ENCODE measurements at places on chromosomes 4 and X. TPM values are rescaled to one million over a fixed set of nuclear protein-coding genes. Genes with fewer than 3 reads are reported as not detected.

Gene GASK1B
- polyA plus RNA-seq = 10.0 TPM

Gene PNMA6A
- 3.4 TPM for polyA plus RNA-seq

DNA sequence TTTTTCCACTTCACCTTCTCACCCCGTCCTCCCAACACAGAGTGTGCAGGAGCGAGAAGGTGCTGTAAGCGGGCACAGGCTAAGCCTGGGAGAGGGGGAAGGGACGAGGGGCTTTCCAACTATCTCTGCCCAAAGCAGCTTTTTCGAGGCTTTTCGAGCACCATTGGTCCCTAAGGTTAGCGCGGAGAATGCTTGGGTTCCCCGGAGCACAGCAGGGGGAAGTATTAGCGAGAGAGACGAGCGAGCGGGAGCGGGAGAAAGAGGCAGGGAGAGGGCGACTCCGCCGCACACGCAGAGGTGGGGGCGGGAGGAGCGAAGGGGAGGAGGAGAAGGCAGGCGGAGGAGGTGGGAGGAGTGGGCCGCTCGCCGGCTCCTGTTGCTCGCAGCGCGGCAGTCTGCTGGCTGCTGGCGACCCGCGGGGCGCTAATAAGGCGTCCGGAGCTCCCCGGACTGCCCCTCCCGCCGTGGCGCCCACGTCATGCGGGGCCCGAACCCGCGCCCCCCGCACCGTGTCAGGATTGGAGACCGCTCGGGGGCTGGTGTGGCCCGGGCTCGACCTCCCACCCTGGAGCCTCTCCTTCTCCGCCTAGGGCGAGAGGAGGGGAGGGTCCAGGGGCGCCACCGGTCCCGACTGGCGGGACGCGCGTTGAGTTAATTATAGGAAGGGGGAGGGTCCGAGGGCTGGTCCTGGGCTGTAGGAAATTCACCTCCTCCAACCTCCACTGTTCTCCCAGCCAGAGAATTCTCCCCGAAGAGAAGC is at the start of gene ADAMTS3:
Gene ADAMTS3 (minus strand): TSS at position 263 of the 760 bp plus-strand sequence. CDS start 459 bp downstream, outside the sequence.
- DNase-seq = peak; percentile 77

Gene SSX4
- not detected for polyA plus RNA-seq

DNA sequence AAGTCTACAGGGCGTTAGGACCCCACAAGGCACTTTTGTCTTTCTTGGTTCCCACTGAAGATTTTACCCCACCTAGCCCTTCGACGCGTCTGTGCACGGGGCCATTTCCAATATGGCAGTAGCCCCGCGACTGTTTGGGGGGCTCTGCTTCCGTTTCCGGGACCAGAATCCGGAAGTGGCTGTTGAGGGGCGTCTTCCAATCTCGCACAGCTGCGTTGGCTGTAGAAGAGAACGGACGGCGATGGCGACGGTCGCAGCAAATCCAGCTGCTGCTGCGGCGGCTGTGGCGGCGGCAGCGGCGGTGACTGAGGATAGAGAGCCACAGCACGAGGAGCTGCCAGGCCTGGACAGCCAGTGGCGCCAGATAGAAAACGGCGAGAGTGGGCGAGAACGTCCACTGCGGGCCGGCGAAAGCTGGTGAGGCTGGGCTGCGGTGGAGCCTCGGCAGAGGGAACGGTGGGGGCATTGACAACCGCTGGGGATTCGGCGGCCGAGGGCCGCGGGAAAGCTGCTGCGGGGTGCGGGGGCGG is at the start of gene USP11:
Gene USP11 (plus strand): TSS at position 207 of the 530 bp plus-strand sequence. CDS start 35 bp downstream, at position 242.
- DNase-seq = peak; percentile 62

GRCh38 chr4:6056976-6057766 is 38.9 kb upstream of the C4orf50 start:
- no peak for DNase-seq

Gene PPEF2
- not detected for polyA plus RNA-seq

Gene CT47A1
- polyA plus RNA-seq = not detected

Gene AMBN
- not detected for polyA plus RNA-seq

Gene PPP1R2C
- polyA plus RNA-seq = not detected

GRCh38 chr4:130044788-130045531 is 949.0 kb downstream of the C4orf33 start:
- no peak for DNase-seq

GRCh38 chr4:7818399-7818911 is 121.2 kb downstream of the AFAP1 start:
- peak; percentile 59 for DNase-seq

Gene USP51
- 0.76 TPM for polyA plus RNA-seq

Gene ENPEP
- 1.3 TPM for polyA plus RNA-seq

Gene RPA4
- polyA plus RNA-seq = 0.19 TPM

GRCh38 chrX:145735036-145735435 is 82.6 kb upstream of the SLITRK2 start:
- DNase-seq = no peak

DNA sequence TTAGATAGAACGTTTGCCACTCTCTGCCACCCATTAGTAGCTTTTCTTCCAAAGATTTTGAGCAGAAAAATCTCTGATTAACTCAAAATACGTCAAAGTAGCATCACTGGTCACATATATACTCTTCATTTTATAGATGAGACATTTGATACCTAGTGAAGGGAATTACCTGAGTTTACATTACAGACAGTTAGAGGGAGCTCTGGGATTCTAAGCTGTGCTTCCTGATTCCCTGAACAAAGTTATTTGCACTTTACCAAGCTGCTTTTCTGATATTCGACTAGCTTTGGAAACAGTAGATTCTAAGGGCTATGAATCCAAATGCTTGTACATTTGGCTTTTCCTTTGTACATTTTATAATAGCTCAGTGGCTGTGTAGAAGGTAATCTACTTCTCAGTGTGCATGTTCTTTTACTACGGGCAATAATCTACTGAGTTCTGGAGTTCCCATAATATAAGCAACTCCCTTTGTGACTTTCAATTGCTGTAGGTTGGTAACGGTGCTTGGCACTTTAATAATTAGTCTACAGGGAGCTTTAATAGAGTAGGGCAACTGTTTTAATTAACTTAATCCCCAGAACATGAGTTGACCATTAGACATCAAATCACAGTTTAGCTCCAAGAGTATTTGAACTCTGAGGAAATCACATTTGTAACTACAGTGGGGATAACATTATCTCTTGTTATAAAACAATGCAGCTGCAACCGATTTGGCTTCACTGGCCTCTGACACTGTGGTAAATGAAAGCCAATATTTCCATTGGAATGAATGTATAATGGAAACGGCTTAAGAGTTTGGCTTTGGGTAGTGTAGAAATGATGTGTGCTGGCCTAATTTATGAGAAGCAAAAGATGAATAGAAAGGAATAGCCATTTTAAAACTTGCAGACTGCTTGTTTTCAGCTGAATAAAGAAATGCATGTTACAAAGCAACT is 1602.4 kb downstream of the STIM2 start:
- no peak for DNase-seq

Gene EVC
- polyA plus RNA-seq = 2.6 TPM

DNA sequence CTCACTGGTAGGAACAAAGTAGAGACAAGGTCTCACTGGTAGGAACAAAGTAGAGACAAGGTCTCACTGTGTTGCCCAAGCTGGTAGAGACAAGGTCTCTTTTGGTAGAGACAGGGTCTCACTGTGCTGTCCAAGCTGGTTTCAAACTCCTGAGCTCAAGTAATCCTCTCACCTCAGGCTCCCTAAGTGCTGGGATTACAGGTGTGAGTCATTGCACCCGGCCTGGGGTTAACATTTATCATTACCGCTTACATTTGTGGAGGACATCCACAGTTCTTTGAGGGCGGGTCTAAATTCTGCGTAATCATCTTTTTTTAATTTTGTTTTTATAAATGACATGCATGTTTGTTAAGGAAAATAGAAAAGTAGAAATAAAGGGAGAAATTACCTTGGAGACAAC is 12.0 kb downstream of the RAB33B start:
- DNase-seq = no peak

- DNase-seq = no peak
Observed at GRCh38 chrX:134191281-134191680, 45.7 kb upstream of the CCDC160 start.

- no peak for DNase-seq
Observed at GRCh38 chr4:67697860-67698687, 2.9 kb downstream of the UBA6 start.

Gene ACE2
- 9.2 TPM for polyA plus RNA-seq

DNA sequence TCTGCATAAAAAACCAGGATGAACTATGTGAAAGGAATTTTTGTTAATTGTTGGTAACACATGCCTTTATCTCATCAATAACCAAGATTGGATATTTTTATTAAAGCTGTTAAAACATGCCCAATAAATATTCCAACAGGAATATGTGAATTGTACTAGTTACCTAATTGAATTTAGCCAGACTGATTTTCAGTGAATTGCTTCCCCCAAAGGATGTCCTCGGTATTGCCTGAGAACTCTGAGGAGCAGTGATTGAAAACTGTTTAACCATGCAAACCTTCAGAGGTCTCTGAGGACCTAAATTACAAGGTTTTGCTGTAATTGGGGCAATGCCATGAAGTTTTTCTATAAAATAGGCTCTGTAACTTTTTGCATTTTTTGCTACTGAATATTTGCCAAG is 66.6 kb downstream of the BLTP1 start:
- DNase-seq = no peak

- peak; percentile 84 for DNase-seq
Observed at GRCh38 chrX:70289793-70290770, at the start of the genes KIF4A and PDZD11. Gene KIF4A (plus strand): TSS chrX:70290104. CDS start chrX:70290459, 355 bp downstream. Gene PDZD11 (minus strand): TSS chrX:70289927. CDS start chrX:70289341, 586 bp downstream.

DNA sequence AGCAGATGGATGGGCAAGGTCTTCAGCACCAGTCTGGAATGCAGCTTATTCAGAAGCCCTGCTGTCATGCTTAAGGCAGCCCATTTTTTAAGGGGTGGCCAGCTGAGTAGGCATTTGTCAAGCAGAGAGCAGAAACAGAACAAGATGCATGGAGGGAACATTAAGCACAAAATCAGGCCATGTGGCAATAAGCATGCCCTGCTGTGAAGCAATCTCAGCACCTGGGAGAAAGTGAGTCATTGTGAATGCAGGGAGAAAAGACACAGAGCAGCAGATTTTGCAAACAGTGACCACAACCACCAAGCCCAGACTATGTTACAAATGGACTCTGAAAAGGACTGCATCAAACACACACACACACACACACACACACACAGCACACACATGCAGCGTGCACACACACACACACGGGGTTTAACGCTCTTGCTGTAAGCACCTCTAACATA is 94.1 kb upstream of the GALNT7 start:
- no peak for DNase-seq

Gene SPANXN1
- polyA plus RNA-seq = not detected

GRCh38 chr4:158965226-158965625 is 137.7 kb upstream of the RAPGEF2 start:
- no peak for DNase-seq

Gene CXCL1
- polyA plus RNA-seq = 1.8 TPM

Gene NAAA
- 6.4 TPM for polyA plus RNA-seq

- no peak for DNase-seq
Observed at GRCh38 chr4:80154545-80154933, 42.8 kb upstream of the PRDM8 start.
